ENCODE measurements at places on chromosomes 1 and 21.

GRCh38 chr1:9239622-9240401 lies 5.2 kb downstream of the H6PD start:
- no peak for DNase-seq

DNA sequence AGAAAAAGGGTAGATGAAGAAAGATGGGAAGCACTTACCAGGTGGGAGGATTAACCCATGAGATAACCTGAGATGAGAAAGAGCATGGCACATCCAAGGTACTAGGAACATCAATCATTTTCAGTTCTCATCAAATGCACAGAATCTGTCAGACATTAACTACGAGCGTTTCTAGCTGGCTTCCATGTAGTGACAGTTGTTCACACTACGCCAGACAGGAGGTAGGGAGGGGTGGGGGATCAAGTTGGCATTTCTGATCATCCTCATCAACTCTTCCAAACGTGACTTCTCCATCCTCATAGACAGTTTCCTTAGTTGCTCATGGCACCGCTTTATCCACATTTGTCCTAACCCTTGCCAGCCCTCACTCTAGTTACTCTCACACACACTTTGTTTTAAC lies 120.2 kb downstream of the PLD5 start:
- no peak for DNase-seq

- DNase-seq = no peak
Observed at GRCh38 chr21:37075214-37075770, 2.2 kb downstream of the TTC3 start.

DNA sequence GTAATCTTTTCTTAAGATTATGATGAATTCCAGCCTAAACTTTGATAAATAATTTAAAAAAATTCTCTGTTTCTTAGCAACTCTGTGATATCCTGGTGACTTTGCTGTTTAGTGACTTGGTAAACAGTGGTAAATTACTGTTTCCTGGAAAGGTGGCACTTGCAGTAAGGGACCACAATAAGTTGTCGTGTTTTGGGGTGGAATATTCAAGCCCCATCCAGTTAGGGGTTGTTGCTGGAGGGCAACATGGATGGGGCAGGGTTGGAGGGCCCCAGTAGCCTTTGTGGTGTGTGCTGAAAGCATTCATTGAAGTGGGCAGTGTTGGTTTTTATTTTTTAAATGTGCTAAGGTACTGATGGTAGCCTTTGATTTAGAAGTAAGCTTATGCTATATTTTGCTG lies 30.3 kb downstream of the PRDM2 start:
- DNase-seq = no peak

GRCh38 chr1:234836045-234836681 lies 226.2 kb upstream of the IRF2BP2 start:
- DNase-seq = no peak

DNA sequence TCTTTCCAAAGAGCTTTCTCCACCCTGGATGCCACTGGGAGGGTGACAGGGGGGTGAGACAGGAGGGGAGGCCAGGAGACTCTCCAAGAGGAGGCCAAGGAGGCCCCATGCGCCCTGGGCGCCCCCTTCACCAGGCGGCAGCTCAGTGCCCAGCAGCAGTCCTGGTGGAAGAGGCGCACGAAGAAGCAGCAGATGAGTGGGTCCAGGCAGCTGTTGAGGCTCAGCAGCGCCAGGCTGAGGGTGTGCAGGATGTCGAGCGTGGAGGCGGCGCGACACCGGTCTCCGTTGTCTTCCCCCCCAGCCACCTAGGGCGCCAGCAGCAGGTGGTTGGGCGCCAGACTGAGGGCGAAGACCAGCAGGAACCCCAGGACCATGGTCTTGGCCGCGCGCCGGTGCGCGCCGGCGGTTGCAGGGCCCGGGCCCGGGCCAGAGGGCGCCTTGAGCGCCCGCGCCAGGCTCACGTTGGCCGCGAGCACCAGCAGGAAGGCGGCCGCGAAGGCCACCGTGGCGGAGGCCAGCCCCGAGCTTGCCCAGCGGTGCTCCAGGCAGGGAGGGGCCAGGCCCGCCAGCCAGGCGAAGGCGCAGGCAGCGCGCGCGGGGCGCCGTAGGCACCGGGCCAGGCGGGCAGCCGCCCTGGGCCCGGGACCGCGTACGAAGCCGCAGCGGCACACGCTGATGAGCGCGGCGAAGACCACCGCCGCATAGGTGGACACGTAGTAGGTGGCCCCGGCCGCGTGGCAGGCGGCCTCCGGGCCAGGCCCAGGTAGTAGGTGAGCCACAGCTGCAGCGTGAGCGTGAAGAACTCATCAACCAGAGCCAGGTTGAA lies 8.6 kb downstream of the TMEM35B start:
- no peak for DNase-seq

DNA sequence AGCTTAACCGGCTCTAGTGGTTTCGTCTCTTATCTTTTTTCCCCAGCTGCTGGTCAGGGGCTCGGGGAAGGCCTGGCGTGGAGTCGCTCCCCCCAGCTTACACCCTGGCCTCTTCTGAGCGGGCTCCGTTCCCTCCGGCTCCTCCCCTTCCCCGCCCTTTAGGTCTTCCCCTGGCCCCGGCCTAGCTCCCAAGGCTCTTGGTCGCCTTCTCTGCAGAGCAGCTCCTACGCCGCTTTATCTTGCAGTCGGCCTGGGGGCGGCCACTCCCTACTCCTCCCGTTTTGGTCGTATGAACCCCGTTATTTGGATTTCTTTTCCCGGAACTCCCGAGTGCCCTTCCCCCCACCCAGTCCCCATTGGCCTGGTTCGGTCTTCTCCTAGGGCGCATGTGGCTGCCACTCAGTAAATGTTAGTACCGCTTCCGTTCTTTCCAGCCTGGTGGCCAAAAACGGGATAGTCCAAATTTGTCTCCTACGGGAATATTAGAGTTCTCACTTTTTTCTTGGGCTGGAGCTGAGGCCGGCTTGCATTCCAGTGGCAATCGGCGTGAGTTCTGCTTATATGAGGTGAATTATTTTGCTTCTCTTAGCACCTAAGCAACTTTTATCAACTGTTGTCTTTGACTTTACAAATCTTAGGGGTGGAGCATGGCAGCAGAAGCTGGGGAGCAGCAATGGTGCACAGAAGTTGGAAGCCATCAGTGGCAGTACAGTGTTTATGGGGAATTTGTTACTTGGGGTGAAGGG lies 467 bp downstream of the THRAP3 start:
- peak; percentile 64 for DNase-seq

DNA sequence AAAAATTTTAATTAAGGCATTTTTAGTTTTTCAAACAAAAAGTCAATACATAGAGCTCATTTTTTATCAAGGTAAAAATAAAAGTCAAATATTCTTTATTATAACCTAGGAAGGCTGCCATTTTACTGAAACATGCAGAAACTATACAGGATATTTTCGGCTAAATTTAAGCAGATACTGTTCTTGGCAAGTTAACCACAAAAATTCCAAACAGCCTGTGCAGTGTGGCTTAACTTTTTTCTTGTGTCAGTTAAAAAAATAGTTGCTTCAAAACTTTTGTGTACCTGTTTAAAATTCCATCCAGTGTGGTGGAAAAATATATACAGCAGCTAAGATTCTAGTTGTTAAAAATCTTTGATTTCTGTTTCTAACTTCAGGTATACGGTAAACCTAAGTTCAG lies 135.0 kb downstream of the ATP5PO start:
- no peak for DNase-seq

DNA sequence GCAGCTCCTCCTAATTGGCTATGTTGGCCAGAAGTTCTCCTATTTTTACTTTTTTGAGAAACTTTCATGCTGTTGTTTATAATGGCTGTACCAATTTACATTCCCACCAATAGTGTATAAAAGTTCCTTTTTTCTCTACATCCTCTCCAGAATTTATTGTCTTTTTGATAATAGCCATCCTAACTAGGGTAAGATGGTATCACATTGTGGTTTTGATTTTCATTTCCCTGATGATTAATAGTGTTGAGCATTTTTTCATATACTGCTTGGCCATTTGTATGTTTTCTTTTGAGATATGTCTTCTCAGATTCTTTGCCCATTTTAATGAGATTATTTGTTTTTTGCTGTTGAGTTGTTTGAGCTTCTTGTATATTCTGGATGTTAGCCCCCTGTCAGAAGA lies 46.8 kb downstream of the NTMT2 start:
- DNase-seq = no peak

GRCh38 chr1:208026880-208027438 lies 116.0 kb upstream of the CD34 start:
- no peak for DNase-seq

DNA sequence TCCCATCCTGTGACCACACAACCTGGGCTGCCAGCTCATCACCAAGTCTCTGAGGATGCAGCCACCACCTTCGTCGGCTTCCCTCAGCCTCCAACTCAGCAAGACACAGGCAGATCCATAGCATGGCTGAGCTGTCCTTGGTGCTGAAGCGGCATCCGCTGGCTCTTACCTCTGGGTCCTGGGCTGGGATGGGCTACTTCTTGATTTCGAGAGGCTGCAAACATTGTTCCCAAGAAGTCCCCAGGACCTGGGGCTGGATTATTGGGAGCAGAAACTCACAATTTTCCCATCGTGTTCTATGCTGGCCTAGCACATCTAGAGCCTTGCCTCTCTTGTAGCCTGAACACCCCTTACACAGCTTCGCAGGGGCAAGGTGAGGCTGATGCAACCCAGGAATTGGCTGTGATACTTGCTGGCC lies 24.9 kb upstream of the C1QA start:
- DNase-seq = peak; percentile 80

GRCh38 chr21:19807201-19807600 lies 1191.0 kb upstream of the NCAM2 start:
- no peak for DNase-seq

DNA sequence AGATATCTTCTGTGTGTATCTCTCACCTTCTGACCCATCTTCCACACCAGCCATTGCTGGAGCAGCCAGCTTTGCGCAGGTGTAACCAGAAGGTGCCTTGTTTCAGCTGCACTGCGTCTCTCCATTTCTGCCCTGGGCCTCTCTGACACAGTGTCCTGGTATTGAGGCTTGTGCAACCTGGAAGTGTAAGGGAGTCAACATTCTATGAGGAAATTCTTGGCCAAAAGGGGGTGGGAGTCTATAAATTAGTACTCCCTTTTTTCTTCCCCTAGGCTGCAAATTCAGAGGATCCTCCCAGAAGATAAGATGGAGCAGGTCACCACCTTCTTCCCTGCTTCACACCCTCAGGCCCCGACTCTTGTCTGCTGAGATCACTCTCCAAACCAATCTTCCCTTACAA lies 109.1 kb downstream of the MRPS6 start:
- no peak for DNase-seq

GRCh38 chr1:11456965-11457364 lies 22.0 kb upstream of the DISP3 start:
- DNase-seq = no peak

GRCh38 chr1:13730751-13731482 lies 30.9 kb downstream of the PRDM2 start:
- DNase-seq = no peak

DNA sequence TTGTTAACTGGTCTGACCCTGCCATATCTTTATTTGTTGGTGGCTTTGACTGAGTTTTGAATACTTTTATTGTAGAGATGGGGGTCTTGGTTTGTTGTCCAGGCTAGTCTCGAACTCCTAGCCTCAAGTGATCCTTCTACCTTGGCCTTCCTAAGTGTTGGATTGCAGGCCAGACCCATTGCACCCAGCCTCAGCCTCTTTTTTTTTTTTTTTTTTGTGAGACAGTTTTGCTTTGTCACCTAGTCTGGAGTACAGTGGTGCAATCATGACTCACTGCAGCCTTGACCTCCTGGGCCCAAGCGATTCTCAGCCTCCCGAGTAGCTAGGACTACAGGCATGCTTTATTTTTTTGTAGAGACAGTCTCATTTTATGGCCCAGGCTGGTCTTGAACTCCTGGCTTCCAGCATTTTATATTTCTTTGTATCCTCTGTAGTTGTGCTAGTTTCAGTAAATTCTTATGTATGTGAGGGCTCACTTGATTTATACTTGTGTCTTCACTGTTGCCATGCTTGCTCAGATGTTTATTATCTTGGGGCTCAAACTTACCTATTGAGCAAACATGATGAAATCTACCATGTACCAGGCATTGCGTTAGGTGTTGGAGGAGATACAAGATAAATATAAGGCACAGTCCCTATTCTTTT lies 24.1 kb downstream of the THRAP3 start:
- no peak for DNase-seq

- DNase-seq = no peak
Observed at GRCh38 chr21:17467392-17467791, 45.5 kb upstream of the CXADR start.

- DNase-seq = no peak
Observed at GRCh38 chr1:211524521-211524920, 32.6 kb upstream of the RD3 start.

DNA sequence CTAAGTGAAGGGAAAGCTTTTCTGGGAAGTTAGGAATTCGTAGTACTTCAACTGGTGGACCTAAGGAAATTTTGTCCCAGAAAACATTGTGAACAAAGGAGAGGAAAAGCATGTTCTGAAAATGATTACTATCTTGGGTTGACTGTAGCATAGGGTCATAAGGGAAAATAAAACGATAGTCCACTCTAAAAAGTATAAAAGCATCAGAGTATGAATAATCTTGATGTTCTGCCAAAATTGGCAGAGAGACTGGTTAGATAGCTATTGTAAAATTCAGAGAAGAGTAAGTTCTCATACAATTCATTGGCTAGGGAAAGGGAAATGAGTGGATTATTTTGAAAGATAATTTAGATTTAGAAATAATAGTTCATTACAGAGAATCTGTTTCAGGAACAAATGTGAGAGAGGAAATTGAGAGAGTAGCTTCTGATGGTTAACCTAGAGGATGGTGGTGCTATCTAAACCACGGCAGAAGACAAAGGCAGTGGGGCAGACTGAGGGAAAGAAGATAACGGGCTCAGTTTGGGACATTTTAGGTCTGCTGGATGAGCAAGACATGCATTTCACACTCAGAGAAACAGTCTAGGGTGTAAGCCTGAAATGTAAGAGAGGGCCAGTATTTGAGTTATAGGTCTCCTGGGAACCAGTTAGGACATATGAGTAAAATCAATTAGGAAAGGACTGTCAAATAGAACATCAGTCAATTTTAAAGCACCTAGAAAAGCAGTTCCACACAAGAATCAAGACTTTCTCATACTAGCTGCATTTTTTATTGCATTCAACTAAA lies 799.3 kb upstream of the CXADR start:
- DNase-seq = no peak

GRCh38 chr1:93595743-93596142 lies 85.9 kb downstream of the BCAR3 start:
- no peak for DNase-seq

DNA sequence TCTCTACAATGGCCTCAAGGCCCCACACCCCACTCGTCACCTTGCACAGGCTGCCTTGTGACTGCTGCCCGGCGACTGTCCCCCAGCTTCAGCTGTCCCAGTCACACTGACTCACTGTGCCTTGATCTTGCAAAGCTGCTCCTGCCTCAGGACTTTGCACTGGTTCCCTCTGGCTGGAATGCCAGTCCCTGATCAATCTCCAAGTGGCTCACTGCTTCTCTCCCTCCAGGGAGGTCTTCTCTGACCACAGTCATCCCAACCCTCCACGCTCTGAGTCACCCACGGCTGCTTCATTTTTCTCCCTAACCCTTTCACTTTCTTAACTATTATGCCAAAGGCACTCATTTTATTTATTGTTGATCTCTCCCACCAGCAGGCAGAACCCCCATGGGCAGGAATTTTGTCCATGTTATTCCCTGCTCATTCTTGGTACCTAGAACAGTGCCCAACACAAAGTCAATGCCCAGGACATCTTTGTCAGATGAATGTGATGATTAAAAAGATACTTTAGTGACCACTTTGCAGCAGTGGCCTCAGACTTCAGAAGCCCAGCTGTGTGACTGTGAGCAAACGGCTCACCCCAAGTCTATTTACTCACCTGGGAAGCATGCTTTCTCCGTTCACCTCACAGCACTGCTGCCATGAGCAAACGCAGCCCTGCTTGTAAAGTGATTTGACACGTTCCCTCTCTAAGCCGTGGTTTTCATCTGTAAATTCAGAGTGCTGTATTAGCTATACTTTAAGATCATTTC lies 53.4 kb downstream of the ZBTB18 start:
- DNase-seq = no peak

GRCh38 chr1:180310095-180310494 lies 80.0 kb downstream of the LHX4 start:
- DNase-seq = no peak
